ENCODE measurements at places on chromosomes 12 and 14.

GRCh38 chr14:29242755-29243754 lies 476.5 kb downstream of the FOXG1 start:
- DNase-seq = no peak

- no peak for DNase-seq
Observed at GRCh38 chr12:7868391-7868790, 4.3 kb downstream of the SLC2A14 start.

- DNase-seq = no peak
Observed at GRCh38 chr14:71621276-71621675, 311.0 kb upstream of the RGS6 start.

DNA sequence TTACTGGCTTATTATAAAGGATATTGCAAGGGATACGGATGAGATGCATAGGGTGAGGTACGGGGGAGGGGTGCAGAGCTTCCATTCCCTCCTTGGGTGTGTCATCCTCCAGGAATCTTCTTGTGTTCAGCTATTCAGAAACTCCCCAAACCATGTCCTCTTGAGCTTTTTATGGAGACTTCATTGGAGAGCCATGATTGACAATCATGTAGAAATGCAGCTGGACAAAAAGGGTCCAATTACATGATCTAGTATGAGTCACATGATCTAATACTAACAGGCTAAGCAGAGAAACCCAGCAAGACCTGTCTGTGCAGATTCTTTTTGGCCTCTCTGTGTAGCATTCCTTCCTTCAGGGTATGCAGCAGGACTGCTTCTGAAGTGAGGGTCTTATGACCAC lies 23.9 kb upstream of the FLVCR2 start:
- no peak for DNase-seq

- DNase-seq = no peak
Observed at GRCh38 chr12:99948370-99948769, 36.4 kb downstream of the ANKS1B start.

DNA sequence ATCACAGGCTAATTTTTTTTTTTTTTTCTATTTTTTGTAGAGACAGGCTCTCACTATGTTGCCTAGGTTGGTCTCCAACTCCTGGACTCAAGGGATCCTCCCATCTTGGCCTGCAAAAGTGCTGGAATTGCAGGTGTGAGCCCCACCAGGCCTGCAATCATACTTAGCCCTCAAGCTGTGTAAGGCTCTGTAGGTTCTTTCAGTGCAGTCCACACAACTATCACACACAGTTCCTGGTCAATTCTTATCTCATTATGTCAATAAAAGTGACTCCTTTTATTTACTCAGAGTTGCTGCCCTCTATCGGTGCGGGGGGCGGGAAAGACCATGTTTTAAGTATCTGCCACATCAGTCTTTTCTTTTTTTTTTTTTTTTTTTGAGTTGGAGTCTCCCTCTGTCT lies 29.0 kb downstream of the SLC2A3 start:
- no peak for DNase-seq

DNA sequence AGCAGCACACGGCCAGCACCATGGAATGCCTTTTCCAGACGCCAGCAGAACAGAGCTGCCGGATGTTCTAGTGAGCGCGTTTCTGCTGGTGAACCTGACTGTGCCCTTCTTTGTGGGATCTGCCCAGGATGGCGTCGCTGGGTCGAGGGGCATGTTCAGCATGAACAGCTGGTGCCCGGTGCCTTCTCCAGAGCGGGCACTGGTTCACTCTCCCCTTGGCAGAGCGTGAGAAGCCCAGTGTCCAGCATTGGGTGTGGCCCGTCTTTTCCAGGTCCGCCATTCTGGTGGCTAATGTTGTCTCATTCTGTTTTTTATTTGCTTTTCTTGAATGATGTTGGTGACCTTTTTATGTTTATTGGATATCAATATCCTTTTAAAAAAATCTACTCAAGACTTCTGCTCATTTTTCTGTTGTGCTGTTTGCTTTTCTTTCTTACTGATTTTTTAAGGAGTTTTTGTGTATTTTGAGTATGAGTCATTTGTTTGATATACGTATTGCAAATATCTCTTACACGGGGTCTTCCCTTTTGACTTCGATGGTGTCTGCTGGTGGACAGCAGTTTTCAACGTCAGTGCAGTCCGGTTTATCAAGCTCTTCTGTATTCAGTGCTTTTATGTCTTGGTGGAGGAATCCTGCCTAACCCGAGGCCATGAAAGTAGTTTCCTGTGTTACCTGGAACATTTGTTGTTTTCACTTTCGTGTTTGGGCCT lies 74.3 kb downstream of the ADGRD1 start:
- no peak for DNase-seq

GRCh38 chr12:120324841-120325417 lies 2.6 kb downstream of the PLA2G1B start:
- DNase-seq = no peak

DNA sequence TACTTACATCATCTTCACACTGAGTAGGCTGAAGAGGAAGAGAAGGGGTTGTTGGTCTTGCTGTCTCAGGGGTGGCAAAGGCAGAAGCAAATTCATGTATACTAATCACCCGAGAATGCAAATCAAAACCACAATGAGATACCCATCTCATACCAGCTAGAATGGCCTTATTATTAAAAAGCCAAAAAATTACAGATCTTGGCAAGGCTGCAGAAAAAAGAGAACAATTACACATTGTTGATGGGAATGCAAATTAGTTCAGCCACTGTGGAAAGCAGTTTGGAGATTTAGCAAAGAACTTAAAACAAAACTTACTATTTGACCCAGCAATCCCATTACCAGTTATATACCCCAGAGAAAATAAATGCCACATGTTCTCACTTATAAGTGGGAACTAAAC lies 154.9 kb downstream of the SEC23A start:
- no peak for DNase-seq

DNA sequence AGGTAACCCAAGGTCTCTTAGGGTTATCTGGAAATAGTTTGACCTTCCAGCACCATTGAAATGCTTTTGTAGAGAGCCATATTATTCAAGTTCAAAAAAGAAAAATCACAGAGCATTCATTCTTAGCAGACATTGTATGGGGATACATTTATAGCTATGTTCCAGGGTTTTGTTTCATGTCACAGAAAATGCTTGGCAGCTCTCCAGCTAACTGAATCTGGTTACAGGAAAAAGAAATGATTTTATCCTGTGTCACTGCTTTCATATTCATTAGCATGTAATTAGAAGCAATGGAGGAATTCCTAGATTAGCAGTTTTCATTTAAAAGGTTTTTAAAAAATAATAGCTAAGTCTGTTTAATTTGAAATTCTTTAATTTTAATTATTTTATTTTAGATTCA lies 78.9 kb downstream of the SNAPC1 start:
- DNase-seq = no peak

DNA sequence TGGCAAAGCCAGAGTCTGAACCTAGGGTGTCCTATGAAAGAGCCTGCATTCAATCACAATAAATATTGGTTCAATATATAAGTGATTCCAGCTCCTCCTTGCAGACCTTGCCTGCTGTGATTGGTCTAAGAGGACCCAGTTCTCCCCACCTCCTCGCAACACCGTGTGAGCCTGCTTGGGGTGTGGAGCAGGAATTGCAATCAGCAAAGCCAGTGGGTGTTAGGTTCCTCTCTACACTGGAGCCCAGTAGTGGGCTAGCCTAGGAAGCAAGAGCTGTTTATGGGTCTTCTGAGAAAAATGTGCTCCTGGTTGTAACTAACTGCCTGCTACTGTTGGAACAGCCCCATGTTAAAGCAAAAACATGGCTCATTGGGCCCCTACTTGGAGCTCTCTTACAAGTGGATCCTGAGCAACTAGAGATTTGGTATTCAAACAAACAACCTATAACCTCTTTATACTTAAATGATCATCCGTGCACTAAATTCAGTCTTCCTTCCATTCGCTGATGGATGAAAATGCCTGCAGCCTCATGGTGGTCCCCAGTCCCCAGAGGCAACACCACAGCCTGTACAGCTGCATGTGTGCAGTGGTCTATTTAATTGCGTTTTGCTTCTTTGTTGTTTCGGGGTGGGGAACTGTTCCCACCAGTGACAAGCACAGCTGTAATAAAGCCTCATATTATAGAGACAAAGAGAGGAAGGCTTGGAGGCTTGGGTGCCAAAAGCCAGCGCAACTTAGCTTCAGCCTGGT lies 3.7 kb upstream of the SELPLG start:
- no peak for DNase-seq

DNA sequence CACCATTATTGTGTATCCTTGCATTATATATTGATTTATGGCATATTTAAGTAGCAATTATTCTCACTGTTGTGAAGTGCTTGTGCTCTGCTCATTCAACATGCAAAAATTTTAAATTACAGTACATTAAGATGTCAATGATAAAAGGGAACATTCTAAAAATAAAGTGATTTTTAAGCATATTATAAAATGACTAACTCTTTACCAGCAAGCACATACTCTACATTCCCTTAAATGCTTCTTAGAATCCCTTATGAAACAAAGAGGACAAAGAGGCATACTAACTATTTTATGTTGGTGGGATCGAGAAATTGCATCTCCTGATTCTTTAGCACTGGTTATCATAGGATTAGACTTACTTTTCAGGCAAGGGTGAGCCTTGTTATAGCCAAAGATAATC lies 46.6 kb upstream of the ZDHHC17 start:
- DNase-seq = no peak

- no peak for DNase-seq
Observed at GRCh38 chr12:47504775-47505446, 200.9 kb downstream of the RPAP3 start.

DNA sequence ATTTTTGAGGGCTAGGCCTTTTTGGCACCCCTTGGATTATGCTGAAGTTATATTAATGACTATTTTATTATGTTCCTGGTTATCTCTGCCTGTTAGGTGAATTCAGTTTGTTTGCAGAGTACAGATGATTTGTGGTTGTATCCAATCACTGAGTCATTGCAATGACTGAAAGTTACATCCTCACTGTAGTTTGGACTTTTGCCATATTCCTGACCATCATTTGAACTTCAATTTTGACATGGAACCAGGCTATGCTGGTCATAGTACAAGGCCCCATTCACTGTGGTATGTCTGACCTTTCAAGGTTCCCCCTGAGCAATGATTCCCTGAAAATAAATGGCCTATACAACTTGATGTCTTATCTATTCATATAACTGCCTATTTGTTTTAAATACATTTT lies 621.0 kb downstream of the CCER1 start:
- no peak for DNase-seq

DNA sequence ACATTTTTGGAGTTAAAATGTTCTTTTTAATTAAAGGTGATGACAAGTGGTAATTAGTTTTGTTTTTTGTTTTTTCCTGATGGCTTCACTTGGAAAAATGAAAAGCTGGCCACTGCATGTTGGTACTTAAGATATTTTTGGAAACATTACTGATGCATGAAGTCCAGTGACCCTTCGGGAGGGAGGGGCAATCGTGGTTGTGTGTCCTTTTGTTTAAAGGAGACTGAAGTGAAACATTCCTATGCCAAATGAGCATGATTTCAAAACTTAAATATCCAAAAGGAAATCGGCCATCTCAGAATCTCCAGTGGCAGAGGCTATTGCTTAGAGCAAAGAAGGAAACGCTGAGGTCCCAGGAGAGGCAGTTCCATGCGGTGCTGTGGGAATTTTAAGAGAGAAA lies 20.1 kb downstream of the LTBP2 start:
- no peak for DNase-seq

DNA sequence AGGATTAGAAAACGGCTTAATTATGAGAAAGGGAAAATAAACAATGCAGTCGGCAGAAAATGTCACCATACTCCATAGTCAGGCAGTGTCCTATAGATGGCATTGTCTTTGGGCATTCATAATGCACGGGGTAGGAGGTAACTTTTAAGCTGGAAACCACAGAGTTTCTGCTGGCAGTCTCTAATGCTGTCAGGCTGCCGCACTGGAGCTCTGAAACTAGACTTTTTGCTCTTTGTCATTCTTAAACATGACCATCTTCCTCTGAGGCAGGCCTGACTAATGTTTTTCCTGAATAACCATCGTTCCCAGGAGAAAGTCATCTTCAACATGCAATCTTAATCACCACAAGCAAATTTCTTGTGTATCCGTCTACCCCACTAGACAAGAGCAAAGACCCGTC lies 108.8 kb downstream of the ETNK1 start:
- no peak for DNase-seq

Data from activated effector memory CD4-positive, alpha-beta T cell treated with Interleukin-2 at 50 U/mL for 16 hours (primary cell).